Hepatocyte (in vitro differentiated cells): ENCODE measurements at places on chromosomes 2 and 18.
A peak's percentile ranks its signal among the peaks of the same experiment; 100 is the strongest.

DNA sequence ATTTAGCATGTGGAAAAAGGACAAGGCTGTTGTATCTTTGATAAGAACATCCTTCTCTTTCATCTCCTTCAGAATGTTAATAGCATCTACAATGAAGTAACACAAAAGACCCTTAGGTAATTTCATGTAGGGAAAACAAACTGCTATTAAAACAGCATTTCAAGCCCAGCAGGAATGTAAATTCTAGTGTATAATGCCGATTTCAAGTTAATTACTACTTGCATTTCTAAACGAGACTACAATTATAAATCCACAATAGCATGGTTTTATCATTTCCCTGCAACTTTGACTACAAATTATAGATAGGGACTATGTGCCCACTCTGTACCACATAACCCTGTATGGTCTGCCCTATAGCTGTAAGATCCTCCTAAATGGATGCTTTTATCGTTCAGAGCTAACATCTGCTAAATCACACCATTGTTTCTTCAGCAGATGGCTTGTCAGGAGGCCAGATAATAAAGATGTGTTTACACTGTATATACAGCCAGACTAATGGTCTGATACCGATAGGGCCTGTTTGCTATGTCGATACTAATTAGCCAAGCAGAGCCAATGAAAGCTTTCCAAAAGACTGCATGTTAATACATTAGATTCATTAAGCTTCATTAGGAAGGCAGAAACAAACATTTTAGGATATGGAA is 51.9 kb downstream of the LRPPRC start:
- no peak for DNase-seq

GRCh38 chr2:86464652-86465051 is 23.5 kb downstream of the KDM3A start:
- no peak for DNase-seq

DNA sequence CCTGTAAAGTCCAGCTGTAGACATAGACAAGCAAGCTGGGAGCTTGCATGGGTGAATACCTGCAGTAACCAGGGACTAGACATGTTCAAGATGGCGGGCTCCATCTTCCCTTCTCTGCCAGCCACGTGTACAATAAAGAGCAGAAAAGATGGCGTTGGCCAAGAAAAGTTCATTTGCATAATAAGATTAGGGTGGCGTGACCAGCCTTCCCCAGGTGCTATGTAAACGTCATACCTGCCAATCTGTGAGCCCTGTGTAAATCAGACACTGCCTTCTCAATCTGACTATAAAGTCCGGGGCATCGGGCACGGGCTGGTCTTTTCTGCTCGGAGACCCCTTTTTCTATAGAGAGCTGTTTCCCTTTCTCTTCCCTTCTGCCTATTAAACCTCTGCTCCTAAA is 101.6 kb upstream of the XPO1 start:
- no peak for DNase-seq

DNA sequence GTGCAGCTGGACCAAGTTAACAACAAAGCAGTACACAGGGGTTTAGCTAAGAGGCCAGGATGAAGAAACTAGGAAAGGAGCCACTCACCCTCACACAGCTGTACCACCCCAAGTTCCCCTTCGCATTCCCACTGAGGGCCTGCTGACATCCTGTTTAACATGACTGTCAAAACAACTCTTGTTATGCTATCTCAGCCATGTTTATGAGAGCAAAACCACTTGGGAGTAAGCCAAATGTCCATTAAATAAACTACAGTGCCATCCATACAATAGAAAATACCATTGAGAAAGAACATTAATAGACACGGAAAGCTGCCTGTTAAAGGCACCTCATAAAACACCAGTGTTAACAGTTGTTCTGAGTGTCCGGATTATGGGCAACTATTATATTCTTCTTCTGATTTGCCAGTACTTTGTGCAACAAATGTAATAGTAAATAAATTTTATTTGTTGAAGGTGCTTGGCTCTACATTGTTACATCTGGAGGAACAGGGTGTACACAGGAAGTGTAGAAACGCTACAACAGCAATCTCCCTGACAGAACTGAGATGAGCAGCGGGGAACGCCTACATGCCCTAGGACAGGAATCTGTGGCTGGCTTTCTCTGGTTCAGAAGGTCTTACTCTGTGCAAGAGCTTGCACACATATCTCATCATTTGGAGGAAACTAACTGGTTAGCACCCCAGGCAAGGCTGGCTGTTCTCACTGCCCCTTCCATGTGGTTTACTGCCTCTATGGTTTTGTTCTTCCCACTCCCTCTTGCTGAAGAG is 85.6 kb downstream of the EHD3 start:
- DNase-seq, result peak; percentile 59

DNA sequence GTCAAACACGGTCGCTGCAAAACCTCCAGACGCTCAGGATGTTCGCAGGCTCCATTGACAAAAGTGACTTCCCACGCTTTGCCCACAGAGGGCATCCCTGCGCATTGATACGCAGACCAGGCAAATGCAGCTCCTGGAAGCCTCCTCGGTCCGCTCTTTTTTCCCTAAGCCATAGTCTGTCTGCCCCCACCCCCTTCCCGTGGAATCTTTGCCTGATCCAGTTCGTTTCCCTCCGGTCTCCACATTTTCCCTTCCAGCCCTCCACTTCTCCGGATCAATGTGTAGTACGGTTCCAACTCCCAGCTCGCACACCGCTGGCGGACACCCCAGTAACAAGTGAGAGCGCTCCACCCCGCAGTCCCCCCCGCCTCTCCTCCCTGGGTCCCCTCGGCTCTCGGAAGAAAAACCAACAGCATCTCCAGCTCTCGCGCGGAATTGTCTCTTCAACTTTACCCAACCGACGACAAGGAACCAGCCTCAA is at the start of gene DCC:
Gene DCC (plus strand): TSS at position 307 of the 481 bp plus-strand sequence. CDS start 591 bp downstream, outside the sequence.
- DNase-seq, result peak; percentile 77

- DNase-seq, result no peak
Measured at GRCh38 chr2:29139731-29140130, 24.5 kb downstream of the CLIP4 start.

DNA sequence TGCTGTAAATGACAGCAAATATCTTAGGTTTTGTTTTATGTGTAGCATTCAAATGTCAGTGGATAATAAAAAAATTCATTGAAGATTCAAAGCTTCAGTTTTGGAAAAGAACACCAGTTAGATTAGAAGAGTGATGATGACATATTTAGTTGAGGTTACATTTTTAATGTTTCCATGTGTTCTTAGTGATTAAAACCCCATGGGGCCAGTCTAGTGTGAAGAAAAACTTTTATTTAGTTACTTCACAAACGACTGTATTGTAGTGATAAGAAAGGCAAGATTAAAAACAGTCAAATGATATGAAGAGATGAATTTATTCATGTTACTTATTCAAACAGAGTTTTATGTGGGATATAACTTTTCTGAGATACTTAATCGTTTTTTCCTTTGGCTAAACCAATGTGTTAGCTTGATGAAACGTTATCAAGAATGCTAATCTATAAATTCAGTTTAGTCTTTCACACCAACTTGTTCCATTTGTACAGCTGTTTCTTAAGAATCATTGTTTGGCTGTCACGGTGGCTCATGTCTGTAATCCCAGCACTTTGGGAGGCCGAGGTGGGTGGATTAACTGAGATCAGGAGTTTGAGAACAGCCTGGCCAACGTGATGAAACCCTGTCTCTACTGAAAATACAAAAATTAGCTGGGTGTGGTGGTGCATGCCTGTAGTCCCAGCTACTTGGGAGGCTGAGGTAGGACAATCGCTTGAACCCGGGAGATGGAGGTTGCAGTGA is 11.6 kb downstream of the BMPR2 start:
- DNase-seq, result no peak

DNA sequence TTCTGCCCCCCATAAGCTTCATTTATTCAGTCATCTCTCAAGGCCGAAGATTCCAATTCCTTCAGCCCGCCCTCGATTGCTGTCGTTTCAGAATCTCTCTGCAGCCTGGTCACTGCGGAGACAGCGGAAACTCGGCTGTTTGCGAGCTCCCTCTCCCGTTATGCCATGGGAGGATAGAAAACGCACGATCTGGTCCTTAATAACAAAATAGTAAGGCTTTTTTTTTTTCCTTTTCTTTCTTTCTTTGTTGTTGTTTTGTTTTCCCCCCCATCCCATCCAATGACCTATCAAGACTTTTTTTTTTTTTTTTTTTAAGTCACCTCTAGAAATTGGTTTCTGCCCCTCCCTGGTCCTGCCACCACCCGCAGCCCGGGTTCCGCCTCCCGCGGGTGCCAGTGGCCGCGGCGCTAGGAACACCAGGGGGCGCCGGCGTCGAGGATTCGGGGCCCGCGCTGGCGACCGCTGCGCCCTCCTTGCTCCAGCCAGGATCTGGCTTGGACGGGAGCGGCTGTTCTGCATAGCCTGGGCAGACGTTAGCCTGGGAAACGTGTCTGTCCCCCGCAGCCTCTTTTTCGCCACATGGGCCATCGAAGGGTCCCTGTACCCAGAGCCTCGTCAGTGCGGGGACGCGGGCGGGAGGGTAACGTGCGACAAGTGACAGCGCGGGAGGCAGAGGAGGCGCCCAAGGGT is 10.1 kb downstream of the CPLX4 start:
- DNase-seq, result peak; percentile 86

DNA sequence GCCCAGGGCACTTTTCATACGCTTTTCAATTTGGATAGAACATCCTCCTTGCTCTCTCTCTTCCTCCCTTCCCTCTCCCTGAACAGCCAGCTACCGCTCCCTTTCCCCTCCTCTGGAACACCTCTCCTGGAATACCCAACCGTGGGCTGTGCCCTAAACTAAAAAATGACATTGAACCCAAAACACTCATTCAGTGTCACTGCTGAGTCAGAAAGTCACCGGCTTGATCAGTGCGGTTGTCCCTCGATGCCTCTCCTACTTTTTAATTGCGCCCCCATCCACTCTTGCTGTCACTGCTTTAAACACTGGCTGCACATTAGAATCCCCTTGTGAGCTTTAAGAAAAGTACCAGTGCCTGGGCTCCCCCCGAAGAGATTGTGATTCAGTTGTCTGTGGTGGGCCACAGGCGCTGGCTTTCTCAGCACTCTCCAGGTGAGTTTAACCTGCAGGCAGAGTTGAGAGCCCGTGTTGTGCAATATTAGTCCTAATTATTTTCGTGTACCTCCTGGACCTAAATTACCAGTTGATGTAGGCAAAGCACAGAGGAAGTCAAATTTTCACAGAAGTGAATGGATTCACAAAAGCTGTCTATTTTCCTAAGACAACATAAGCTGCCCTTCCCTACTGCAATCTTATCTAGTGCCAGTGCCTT is 302.0 kb downstream of the PRKCE start:
- DNase-seq, result no peak

- DNase-seq, result no peak
Measured at GRCh38 chr18:55235094-55235461, 275.8 kb upstream of the CCDC68 start.

GRCh38 chr18:71597219-71597618 is 946.9 kb downstream of the CBLN2 start:
- DNase-seq, result no peak

DNA sequence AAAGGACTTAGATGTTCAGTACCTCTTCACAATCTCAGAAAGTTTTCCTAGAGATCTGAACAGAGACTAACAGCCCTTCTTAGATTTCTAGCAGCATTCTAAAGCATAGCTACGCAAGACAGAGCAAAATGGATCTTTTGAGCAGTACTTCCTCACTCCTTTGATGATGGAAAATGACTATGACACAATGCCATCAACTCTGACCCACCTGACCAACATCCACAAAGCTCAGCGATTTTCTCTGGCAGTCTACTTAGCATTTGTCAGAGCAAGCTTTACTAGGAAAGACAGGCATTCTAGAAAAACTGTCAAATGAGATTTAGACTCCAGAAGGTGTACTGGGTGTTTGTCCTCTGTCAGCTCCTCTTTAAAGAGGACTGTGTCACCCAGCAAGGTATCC is 180.9 kb upstream of the ACVR2A start:
- no peak for DNase-seq

GRCh38 chr2:33264766-33265165 is 211.7 kb upstream of the RASGRP3 start:
- no peak for DNase-seq

DNA sequence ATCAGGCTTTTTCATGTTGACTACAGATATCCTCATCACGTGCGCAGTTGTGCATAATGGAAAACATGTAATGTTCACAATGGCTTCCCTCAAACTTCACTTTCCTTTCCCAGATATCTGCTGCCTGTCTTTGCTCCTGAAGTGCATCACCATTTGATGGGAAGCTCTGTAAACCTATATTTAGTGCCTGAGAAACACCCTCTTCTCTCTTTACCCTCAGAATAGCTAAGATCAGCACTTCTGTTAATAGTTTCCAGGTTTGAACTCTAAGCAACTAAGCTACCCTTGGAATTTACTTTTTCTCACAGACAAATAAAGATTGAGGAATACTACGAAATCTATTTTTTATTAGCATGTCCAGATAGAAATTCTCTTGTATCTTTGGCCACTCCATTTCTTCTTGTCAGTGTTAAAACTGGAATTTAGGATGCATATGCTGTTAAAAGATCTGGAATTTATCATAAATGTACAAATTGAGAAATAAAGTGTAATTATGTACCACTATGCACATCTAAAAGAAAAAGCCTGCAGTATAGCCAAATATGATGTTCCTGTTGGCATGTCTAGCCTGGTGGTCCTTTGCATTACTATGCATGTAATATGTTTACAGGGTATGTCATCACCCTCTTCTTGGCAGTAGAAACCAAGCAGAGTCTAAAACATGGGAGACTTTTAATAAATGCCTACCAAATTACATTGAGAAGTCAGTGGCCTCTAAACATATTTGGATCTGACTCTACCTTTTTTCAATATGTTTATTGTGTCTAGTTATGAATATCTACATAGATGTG is 278.7 kb downstream of the FIGN start:
- peak; percentile 25 for DNase-seq

GRCh38 chr2:3535467-3535793 is 16.1 kb upstream of the ADI1 start:
- no peak for DNase-seq

- peak; percentile 41 for DNase-seq
Measured at GRCh38 chr18:11752116-11752911, 63.2 kb downstream of the GNAL start.

DNA sequence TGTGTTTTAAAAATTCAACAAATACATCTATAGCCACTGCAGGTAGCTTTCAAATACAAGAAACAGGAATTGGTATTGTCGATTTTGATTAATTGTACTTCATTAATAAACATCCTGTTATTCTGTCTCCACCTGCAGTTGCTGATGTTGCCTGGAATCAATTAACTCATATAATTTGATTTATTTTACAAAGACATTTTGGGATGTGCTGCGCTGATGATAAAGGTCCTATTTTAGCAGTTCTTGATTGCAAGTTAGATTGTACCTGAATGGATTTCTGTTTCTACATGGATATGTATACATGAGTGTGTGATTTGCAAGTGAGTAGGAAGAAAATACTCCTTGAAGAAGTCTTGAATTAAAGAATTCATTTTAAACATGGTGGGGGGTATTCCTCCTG is 605.3 kb downstream of the ARHGAP15 start:
- DNase-seq, result no peak

- DNase-seq, result peak; percentile 77
Measured at GRCh38 chr2:37389989-37390765, 45.7 kb downstream of the QPCT start.

DNA sequence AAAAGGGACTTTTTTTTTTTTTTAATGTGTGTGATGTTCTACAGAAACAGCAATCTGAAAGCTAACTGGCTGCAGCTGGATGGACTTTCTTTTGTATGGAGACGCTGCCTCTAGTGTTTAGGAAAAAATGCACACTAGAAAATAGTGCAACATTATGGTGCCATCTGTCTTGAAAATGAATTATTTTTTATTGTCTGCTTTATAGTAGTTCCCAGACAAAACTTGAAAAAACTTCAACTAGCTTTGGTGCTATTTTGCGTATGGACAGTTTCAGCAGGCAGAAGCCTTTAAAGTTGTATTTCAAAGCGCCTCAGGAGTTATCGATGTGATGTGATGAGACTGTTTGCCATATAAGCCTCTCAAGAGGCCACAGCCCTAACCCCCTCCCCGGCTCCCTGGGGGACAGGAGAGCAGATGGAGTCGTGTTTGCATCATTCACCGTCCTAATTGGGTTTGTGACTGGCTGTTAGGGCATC is 86.9 kb downstream of the LTBP1 start:
- peak; percentile 63 for DNase-seq
